Activated naive CD8-positive, alpha-beta T cell treated with anti-CD3 and anti-CD28 coated beads for 36 hours (primary cell): ENCODE measurements at places on chromosomes 5 and 9. TPM values are rescaled to one million over a fixed set of nuclear protein-coding genes. Genes with fewer than 3 reads are reported as not detected.
A peak's percentile ranks its signal among the peaks of the same experiment; 100 is the strongest.

GRCh38 chr5:90987726-90988125, 395.4 kb downstream of the ARRDC3 start:
- H3K27ac ChIP-seq = no peak overlapping the region
- no peaks in the 10 kb centered on the region for H3K27me3 ChIP-seq
- H3K4me3 ChIP-seq = no peak overlapping the region
- no peaks in the 10 kb centered on the region for H3K4me1 ChIP-seq
- no peaks in the 10 kb centered on the region for H3K36me3 ChIP-seq

- H3K36me3 ChIP-seq = no peaks in the 10 kb centered on the region
- no peak for DNase-seq
- no peak overlapping the region for H3K27ac ChIP-seq
These were observed 28.7 kb upstream of the ZNF354B start for GRCh38 chr5:178831049-178831448.

- H3K4me3 ChIP-seq = no peak overlapping the region
- no peaks in the 10 kb centered on the region for H3K4me1 ChIP-seq
- no peaks in the 10 kb centered on the region for H3K27me3 ChIP-seq
These were observed 87.0 kb upstream of the SPRY4 start for GRCh38 chr5:142411656-142412425.

GRCh38 chr9:12989669-12990068, 214.8 kb downstream of the LURAP1L start:
- H3K27me3 ChIP-seq = no peaks in the 10 kb centered on the region
- no peaks in the 10 kb centered on the region for H3K4me1 ChIP-seq
- no peaks in the 10 kb centered on the region for H3K36me3 ChIP-seq
- H3K27ac ChIP-seq = no peak overlapping the region

GRCh38 chr9:112050544-112051475, 124.3 kb downstream of the SUSD1 start:
- no peaks in the 10 kb centered on the region for H3K27me3 ChIP-seq
- peaks cover 14% of the 10 kb centered on the region for H3K36me3 ChIP-seq
- DNase-seq = no peak
- H3K27ac ChIP-seq = no peak overlapping the region
- peaks cover 10% of the 10 kb centered on the region for H3K4me1 ChIP-seq

GRCh38 chr5:132771503-132771998, 5.5 kb downstream of the SEPTIN8 start:
- H3K36me3 ChIP-seq = no peaks in the 10 kb centered on the region
- no peaks in the 10 kb centered on the region for H3K27me3 ChIP-seq
- H3K27ac ChIP-seq = no peak overlapping the region
- H3K4me3 ChIP-seq = no peak overlapping the region

GRCh38 chr5:81093536-81094196, 133.5 kb downstream of the RASGRF2 start:
- H3K36me3 ChIP-seq = peaks cover 8% of the 10 kb centered on the region
- no peak overlapping the region for H3K4me3 ChIP-seq
- no peak overlapping the region for H3K27ac ChIP-seq
- DNase-seq = no peak

DNA sequence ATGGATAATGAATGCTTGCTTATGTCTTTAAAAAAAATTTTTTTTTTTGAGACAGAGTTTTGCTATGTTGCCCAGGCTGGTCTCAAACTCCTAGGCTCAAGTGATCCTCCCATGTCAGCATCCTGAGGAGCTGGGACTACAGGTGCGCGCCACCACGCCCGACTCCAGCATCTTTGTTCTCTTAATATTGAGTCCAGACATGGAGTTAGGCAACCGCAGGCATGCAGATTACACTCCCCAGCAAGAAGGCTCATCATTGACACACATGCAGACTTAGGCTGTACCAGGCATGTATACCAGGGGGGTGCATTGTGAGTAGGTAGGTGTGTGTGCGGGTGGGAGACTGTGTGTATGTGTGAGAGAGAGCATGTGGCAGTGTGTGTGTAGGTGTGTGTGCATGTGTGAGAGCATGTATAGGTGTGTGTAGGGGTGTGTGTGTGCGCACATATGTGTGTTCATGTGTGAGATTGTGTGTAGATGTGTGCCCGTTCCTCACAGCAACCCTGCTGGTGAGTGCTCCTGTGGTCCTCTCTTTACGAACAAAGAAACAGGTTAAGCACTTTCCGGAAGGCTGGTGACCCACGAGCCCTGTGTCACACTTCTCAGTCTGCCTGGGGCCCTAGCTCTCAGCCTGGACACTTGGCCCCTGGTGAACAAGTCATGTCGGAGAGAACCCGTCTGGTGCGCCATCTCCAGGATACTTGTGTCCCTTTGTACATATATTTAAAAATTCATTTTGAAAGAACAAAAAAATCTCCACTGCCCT, 6.2 kb downstream of the OBP2B start:
- DNase-seq = no peak
- no peaks in the 10 kb centered on the region for H3K36me3 ChIP-seq
- H3K27ac ChIP-seq = no peak overlapping the region
- H3K27me3 ChIP-seq = peaks cover 22% of the 10 kb centered on the region
- no peak overlapping the region for H3K4me3 ChIP-seq
- peaks cover 2% of the 10 kb centered on the region for H3K4me1 ChIP-seq

GRCh38 chr9:93126825-93127368, 7.2 kb downstream of the NINJ1 start:
- peak; percentile 35 for DNase-seq
- no peaks in the 10 kb centered on the region for H3K27me3 ChIP-seq

DNA sequence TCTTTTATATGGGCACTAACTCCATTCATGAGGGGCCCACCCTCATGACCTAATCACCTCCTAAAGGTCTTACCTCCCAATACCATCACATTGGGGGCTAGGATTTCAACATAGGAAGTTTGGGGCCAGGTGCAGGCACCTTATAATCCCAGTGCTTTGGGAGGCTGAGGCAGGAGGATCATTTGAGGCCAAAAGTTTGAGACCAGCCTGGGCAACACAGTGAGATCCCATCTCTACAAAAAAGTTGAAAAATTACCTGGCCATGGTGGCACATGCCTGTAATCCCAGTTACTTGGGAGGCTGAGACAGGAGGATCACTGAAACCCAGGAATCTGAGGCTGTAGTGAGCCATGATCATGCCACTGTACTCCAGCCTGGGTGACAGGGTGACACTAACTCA, 76.7 kb downstream of the MYO10 start:
- H3K27me3 ChIP-seq = no peaks in the 10 kb centered on the region
- H3K36me3 ChIP-seq = no peaks in the 10 kb centered on the region
- no peak for DNase-seq
- no peak overlapping the region for H3K4me3 ChIP-seq
- H3K27ac ChIP-seq = no peak overlapping the region

- H3K4me1 ChIP-seq = peaks cover 31% of the 10 kb centered on the region
- no peak overlapping the region for H3K4me3 ChIP-seq
- peak overlapping the region; percentile 23 for H3K27ac ChIP-seq
- peaks cover 26% of the 10 kb centered on the region for H3K27me3 ChIP-seq
These were observed 209.7 kb downstream of the GADD45G start for GRCh38 chr9:89814340-89815040.

DNA sequence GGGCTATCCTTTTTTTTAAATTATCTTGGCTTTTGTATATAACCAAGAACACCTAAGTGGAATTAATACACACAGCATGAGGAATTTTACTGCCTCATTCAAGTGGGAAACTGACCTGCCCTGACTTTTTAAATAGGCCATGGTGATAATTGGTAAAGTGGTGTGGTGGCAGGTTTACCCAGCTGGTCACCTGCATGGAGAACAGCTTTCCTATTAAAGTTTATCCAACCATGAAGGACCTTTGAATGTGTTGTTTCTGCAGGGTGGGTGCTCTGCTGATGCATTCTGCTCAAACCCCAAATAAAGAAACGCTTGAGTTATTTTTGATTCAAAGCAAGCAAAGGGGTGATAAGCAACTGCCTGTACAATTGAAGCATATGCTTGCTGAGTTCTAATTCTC, 261.0 kb upstream of the GRIN3A start:
- H3K36me3 ChIP-seq = no peaks in the 10 kb centered on the region
- H3K4me1 ChIP-seq = no peaks in the 10 kb centered on the region

GRCh38 chr5:76224898-76225297, 141.7 kb downstream of the SV2C start:
- H3K27ac ChIP-seq = no peak overlapping the region
- no peak overlapping the region for H3K4me3 ChIP-seq
- H3K36me3 ChIP-seq = no peaks in the 10 kb centered on the region
- no peak for DNase-seq
- H3K27me3 ChIP-seq = peaks cover 7% of the 10 kb centered on the region
- no peaks in the 10 kb centered on the region for H3K4me1 ChIP-seq

GRCh38 chr9:95148208-95148520, 169.3 kb downstream of the FANCC start:
- no peak for DNase-seq
- no peak overlapping the region for H3K4me3 ChIP-seq
- peaks cover 4% of the 10 kb centered on the region for H3K4me1 ChIP-seq
- no peak overlapping the region for H3K27ac ChIP-seq
- peaks cover 6% of the 10 kb centered on the region for H3K36me3 ChIP-seq

- DNase-seq = no peak
- H3K27ac ChIP-seq = no peak overlapping the region
- no peak overlapping the region for H3K4me3 ChIP-seq
- H3K27me3 ChIP-seq = peaks cover 6% of the 10 kb centered on the region
- H3K4me1 ChIP-seq = no peaks in the 10 kb centered on the region
These were observed 369.9 kb downstream of the EFNA5 start for GRCh38 chr5:107300721-107301327.

- H3K27me3 ChIP-seq = peaks cover 23% of the 10 kb centered on the region
- no peak for DNase-seq
- no peak overlapping the region for H3K4me3 ChIP-seq
- no peaks in the 10 kb centered on the region for H3K36me3 ChIP-seq
- no peaks in the 10 kb centered on the region for H3K4me1 ChIP-seq
These were observed 42.6 kb downstream of the ARHGEF28 start for GRCh38 chr5:73668486-73669111.

GRCh38 chr9:81371824-81372223, 317.5 kb downstream of the TLE1 start:
- no peak overlapping the region for H3K27ac ChIP-seq
- no peak for DNase-seq
- H3K4me3 ChIP-seq = no peak overlapping the region

DNA sequence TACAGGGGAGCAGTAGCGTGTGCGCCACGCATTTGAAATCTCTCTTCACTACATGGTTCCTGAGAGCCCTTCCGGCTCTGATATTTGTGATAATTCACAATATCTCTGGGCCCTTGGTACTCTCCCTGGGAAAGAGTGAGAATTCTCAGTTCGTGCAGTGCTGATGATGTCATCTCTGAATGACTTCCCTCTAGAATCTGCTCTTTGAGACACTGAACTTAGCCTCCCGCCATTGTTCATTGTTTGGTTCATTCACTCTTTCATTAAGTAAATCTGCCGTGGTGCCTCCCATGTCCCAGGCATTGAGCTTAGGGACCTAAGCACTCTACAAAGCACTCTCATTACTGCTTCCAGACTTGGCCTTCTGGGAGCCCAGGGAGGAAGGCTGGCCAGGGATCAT, 94.0 kb downstream of the PPARGC1B start:
- peaks cover 2% of the 10 kb centered on the region for H3K4me1 ChIP-seq
- H3K27me3 ChIP-seq = no peaks in the 10 kb centered on the region
- H3K4me3 ChIP-seq = no peak overlapping the region
- H3K36me3 ChIP-seq = peaks cover 3% of the 10 kb centered on the region
- no peak for DNase-seq

GRCh38 chr9:119974026-119974425, 604.8 kb upstream of the BRINP1 start:
- no peak for DNase-seq
- H3K36me3 ChIP-seq = no peaks in the 10 kb centered on the region
- H3K27me3 ChIP-seq = peaks cover 7% of the 10 kb centered on the region

DNA sequence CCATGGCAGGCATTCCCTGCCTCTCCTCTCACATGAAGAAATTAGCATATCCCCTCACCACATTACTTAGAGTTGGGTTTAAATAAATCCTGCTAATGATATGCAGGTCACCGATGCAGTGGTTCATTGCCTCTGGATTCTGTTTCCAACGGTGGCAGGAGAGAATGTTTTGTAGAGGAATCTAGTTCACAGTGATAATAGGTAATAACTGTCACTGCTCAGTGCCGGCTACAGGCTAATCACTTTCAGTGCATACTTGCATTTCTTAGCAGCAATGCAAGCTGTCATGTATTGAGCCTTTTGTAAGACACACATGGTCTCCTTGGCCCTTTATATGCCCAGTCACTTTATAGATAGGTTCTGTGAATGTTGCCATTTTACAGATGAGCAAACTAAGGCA, 59.5 kb upstream of the INSYN2B start:
- DNase-seq = no peak
- no peaks in the 10 kb centered on the region for H3K27me3 ChIP-seq
- no peak overlapping the region for H3K4me3 ChIP-seq
- peaks cover 35% of the 10 kb centered on the region for H3K36me3 ChIP-seq

DNA sequence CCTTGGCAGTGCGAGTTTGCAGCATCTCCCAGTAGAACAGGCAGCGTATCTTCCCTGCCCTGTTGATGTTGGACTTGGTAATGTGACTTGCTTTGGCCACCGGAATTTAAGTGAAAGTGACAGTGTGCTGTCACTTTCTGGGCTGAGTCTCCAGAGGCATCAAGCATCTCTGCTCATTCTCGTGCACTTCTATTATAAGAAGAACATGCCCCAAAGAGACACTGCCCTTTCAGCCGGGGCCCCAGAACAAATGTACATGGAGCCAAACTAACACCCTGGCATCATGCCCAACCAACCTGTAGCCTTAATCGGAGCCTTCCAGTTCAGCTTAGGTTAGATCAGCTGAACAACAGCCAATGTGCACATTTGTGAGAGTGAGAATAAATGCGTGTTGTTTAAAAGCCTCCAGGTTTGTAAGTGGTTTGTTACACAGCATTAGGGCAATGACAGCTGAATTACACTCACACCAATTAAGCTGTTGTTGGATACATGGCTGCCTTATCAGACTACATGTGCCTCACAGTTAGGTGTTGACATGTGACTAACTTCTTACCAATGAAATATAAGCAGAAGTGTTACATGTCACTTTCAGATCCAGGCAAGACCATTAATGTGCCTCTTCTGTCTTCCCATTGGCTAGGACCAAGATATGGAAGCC, 22.1 kb upstream of the FRMD3 start:
- peaks cover 5% of the 10 kb centered on the region for H3K36me3 ChIP-seq
- H3K4me1 ChIP-seq = no peaks in the 10 kb centered on the region
- no peak for DNase-seq
- no peak overlapping the region for H3K4me3 ChIP-seq
- no peaks in the 10 kb centered on the region for H3K27me3 ChIP-seq

STOML2 gene
- total RNA-seq = 271 TPM

SERF1B gene
- total RNA-seq = 7.2 TPM

ANGPTL2 gene
- not detected for total RNA-seq

RBM27 gene
- 29.8 TPM for total RNA-seq

SMIM3 gene
- total RNA-seq = 10.4 TPM

MYOZ3 gene
- 0.16 TPM for total RNA-seq

IFNA2 gene
- total RNA-seq = not detected

C1QTNF2 gene
- not detected for total RNA-seq

CSF2 gene
- 107 TPM for total RNA-seq

CCDC192 gene
- total RNA-seq = not detected

WDR38 gene
- not detected for total RNA-seq

AJM1 gene
- total RNA-seq = 2.8 TPM

FPGS gene
- total RNA-seq = 88.0 TPM

PLAC8L1 gene
- not detected for total RNA-seq

IL31RA gene
- total RNA-seq = not detected

BAG1 gene
- total RNA-seq = 90.9 TPM

PFN3 gene
- not detected for total RNA-seq
